ENCODE measurements at places on chromosomes 3 and 15.

GRCh38 chr3:138079901-138080300 lies 35.5 kb downstream of the DZIP1L start:
- no peak for DNase-seq

DNA sequence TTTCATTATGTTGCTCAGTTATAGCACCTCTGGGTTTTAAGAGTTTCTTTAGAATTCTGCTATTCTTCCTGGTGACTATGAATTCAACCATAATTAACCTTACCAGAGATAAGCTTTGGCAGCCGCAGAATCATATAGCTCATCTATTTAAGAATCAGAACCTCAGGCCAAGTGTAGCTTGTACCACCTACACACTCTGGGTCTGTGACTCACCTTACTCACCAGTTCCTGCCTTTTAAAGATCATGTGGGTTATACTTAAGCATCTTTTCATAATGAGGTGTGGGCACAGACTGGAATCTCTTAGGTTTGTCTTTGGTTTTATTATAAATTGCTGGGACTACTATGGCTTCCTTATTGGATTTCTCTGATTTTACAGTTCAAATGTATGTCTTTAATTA lies 21.9 kb downstream of the CDV3 start:
- DNase-seq: no peak

GRCh38 chr3:9780910-9781309 lies 11.2 kb upstream of the CAMK1 start:
- DNase-seq: no peak

DNA sequence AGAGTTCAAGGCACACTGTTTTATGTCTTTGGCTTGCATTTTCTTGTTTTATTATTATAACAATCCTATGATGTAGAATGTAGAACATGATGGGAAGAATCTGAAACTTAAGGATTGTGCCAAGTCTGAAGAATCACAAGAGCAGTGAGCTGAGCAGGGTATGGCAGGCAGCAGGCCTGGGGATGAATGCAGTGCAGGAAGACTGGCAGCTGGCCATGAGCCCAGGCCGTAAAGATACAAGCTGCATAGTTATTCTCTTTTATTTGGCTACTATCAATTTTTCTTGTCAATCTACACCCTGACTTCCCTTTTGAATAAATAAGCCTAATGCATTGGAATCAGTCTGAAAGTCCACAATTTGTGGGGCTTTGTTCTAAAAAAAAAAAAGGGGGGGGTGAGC lies 89.6 kb upstream of the ARPP21 start:
- peak; percentile 72 for DNase-seq

DNA sequence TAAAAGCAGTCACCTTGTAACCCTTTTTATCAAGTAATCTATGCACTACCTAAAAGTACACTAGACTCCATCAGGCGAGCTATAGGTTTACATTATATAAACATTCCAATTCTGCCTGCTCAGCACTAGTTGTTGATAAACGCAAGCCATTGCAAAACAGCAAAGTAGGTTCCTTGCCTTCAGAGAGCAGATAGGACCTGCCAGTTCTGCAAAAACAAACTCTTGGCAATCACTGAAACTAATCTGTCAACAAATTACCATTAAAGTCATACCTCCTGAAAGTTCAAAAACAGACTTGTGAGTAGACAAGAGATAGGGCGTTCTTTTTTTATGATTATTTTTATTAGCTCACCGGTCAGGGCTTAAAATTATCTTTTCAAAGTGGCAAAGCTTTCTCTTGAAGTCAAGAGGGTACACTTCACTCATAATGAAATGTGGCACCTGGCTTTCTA lies 392.5 kb downstream of the FOXP1 start:
- DNase-seq: no peak

DNA sequence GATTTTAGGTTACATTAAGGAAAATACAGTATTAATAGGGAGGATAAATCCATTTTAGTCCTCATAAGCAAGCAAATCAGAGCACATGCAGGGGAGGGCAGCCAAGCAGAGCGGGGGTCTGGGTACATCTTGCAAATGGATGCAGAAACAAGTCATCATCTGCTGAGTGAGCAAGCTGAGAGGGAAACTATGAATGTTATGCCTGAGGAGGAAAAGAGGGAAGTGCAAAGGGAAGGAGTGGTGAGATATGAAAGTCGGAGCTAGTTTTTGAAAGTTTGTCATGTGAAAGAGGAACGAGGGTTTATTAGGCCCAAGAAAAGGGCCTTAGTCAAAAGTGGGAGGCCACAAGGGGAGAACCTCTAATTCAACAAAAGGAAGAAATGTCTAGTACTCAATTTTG lies 15.4 kb downstream of the PTX3 start:
- no peak for DNase-seq

DNA sequence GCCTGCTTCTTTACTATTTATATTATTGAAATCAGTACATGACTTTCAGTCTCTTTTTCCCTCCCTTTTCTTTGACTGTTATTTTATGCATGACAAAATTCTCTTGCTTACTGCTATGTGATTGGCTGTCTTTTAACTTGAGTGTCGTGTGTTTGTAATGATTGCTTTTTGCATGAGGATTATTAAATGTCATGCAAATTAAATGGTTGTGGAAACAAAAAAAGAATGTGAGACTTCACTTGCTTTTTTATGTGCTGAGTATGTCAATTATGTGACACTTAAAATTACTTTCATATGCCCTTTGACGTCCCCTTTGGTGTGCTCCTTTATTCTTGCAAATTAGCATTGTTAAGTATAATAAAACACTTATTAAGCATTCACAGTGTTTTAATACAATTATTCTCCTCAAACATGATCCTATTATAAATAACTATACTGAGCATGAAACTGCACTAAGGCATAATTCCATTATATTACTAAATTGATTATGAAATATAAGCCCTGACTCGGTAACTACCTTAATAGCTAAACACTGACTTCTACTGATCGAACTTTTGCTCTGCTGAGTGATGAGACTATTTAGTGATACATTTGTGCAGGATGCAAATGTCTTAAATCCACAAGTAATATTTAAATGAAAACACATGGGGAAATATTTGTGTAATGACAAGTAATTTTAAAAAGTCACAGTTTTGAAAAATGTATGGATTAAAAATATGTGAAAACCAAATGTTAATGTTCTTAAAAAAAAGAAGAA lies 401.7 kb downstream of the NLGN1 start:
- no peak for DNase-seq

DNA sequence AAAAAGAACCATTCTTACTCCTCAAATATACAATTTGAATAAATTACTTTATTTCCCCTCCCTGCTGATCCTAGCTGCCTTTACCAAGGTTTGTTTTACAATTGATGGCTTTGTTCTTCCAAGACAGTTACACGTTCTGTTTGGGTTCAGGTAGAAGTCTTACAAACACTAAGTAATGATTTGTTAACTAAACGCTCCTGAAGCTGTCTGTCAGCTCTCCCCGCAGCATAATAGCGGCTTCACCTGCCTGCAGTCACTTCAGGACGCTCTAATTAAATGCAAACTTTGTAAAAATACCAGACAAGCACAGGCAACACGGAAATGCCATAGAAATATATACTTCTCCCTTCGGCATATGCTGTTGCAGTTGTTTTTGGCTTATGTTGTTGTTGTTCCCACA lies 176.4 kb upstream of the MDFIC2 start:
- DNase-seq: no peak

DNA sequence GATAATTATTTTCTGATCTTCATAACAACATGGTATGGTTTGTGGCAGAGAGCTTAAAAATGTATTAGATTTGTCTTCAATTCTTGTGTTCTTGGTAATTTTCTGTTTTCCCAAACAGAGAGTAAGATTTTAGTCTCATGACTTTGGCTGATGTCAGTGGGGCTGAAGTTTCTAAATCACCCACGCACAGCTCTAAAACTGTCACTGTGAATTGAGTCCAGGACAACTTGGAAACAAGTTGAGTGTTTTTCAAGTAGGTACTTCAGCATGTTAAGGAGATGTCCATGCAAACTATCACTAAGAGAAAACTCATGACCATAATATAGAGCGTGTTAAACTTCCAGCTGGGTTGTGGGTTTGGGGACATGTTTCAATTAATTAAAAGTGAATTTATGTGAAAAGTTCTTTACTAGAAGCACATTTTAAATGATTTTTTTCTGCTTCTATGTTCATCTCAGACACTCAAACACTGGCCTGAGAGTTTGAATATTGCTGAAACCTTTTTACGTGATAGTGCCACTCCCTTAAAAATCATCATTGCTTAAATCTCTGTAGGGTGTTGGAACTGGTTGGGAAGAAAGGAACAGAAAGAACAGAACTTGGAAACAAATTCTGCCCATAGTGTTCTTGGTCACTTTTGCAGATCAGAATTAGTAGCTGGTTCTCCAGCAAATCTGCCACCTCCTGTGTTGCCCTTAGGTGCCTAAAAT lies 89.8 kb downstream of the KLHL25 start:
- DNase-seq: no peak

GRCh38 chr3:123064914-123065313 lies 1.9 kb upstream of the PDIA5 start:
- DNase-seq: no peak

- DNase-seq: no peak
Observed at GRCh38 chr3:24202071-24202470, 257.0 kb downstream of the NR1D2 start.

GRCh38 chr3:136949708-136950107 lies 8.1 kb upstream of the IL20RB start:
- no peak for DNase-seq

- peak; percentile 36 for DNase-seq
Observed at GRCh38 chr3:55935241-55935640, 448.1 kb upstream of the WNT5A start.

- DNase-seq: no peak
Observed at GRCh38 chr15:83112233-83112955, 4.9 kb downstream of the TM6SF1 start.

GRCh38 chr3:25820366-25820765 lies 30.5 kb downstream of the OXSM start:
- no peak for DNase-seq

- no peak for DNase-seq
Observed at GRCh38 chr15:52171807-52172206, 19.4 kb downstream of the GNB5 start.

DNA sequence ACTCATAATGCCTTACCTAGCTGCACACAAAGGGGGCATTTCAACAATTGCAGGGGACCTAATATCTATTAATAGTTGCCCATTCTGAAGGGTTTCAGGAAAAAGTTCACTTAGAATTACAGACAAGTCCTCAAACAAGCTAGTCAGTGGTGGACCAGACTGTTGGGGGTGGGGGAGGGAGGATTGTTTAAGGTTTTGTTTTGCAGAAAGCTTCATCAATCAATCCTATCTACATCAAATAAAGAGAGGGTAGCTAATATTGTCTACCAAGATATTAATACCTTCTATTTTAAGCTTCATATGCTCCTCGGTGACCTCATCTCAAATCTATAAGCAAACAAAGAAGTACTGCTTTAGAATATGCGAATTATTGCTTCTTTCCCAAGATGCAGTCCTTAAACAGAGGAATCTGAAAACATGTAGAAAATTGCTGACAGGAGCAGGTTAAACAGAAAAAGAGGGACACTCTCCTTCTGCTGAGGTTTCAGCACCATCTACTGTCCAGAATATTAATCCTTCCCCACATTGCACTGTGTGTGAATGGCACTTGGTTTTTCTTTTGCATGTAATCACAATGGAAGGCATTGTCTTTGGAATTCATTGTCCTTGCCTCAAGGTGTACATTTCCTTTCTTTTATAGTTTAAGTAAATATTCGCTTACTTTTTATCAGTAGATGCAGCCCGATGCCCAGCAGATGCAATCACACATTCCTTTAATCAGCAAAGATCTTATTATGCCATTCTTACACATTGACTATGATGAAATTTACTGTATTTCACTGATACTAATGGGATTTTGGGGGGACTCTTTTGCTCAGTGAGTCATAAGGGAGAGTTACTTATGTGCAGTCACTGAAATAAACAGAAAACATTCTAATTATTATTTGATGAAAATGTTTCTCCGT lies 94.7 kb downstream of the IL5RA start:
- no peak for DNase-seq

GRCh38 chr15:74613953-74614743 lies 1.5 kb upstream of the CLK3 start:
- no peak for DNase-seq

DNA sequence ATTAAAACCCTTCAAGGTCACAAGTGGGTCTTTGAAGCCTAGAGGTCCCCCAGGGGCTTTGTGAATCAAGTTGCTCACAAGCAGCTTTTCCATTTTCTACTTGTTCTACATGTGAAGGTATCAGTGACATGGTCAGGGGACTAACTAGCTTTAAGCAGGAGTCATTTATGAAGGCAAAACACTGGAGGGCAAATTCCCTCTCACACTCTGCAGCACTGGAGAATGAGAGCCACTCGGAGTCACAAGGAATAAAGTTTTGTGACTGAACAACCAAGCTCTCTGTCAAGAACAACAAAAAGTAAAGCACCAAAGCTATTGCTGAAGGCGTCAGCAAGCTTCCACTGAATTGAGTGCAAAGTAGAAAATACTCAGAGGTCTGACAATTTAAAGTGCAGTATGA lies 609.0 kb downstream of the EDEM1 start:
- DNase-seq: no peak

- DNase-seq: no peak
Observed at GRCh38 chr3:132381348-132381944, 35.9 kb upstream of the DNAJC13 start.

- DNase-seq: no peak
Observed at GRCh38 chr3:195896361-195897080, 11.8 kb downstream of the TNK2 start.

DNA sequence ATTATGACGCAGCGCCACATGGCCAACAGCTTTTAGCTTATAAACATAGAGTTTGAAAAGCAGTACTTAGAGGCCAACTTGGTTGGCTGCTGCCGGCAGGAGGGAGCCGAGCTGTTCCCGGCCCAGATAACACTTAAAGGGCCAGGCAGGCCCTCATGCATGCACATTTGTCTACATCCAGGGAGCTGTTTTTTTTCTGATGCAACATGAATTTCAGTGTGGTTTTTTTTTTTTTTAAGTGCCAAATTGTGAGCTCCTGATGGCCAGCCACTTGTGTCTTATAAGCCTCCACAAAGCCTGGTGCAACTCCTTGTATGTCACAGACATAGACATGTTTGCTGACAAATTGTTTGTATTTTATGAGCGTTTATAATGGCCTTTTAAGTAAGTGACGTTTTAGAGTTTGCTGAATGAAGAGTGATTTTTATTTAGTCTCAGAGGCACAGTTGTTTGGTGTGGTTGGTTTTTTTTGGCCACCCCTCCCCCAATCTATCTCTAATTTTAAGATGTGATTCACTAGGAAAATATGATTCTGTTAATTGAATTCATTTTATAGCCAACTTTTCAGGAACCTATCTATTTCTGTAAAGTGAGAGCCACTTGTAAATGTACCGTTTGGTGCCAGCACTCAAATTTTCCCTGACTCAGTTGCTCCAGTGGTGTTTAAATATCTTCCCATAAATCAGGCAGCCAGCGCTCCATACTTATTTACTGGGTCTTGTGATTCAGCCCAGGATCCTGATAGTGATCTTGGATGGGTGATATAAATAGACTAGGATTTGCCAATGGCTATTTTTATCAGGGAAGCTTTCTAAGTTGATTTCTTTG lies 134.3 kb downstream of the VGLL4 start:
- peak; percentile 65 for DNase-seq

GRCh38 chr15:66275352-66275751 lies 18.0 kb upstream of the DIS3L start:
- no peak for DNase-seq

GRCh38 chr3:126107957-126108675 lies 24.2 kb upstream of the SLC41A3 start:
- no peak for DNase-seq

- DNase-seq: no peak
Observed at GRCh38 chr3:14156201-14156600, 22.2 kb downstream of the XPC start.
